ENCODE measurements at places on chromosomes 2 and 18.

DNA sequence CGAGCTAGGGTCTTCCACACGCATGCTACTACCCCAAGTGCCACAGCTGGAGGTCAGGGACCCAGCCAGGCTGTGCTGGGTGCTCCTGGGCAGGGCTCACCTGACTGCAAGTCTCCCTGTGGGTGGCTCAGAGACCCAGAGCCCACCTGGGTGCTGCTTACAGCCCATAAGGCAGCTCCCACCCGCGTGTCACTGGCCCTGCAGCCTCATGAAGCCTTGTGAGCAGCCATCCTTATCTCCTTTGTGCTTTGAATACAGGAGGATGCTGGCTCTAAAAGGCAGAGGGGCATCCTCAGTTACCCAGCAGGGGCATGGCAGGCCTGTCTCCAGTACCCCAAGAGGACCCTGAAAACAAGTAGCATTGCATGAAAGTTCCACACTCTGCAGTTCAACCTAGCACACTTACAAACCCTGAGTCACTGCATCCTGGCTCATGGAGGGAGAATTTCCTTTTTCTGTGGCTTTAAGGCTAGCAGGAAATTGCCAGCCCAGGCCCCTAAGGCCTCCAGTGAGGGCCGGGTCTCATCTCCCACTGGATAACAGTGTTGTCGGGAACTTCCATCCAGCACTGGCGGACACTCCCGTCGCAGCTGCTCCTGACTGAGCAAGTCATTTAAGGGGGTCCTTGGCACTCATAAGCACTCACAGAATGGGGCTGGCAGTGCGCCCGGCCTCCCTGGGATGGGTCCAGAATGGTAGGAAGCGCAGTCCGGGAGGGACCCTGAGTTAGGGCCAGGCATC, 137.1 kb downstream of the RPIA start:
- DNase-seq: peak; percentile 9

DNA sequence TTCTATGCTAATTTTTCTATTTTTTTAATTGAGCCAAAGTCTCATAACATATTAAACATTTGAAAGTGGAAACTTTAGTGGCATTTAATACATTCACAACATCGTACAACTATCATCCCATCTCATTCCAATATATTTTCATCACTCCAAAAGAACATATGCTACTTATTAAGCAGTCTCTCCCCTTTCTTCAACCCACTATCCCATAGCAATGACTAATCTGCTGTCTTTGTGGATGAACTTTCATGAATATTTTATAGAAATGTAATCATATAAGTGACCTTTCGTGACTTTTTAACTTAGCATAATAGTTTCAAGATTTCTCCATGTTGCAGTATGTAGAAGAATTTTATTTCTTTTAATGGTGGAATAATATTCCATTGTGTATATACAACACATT, 90.3 kb downstream of the CCDC178 start:
- DNase-seq: peak; percentile 78

- peak; percentile 91 for DNase-seq
Measured at GRCh38 chr2:217732992-217733391, 269.8 kb downstream of the TNS1 start.

DNA sequence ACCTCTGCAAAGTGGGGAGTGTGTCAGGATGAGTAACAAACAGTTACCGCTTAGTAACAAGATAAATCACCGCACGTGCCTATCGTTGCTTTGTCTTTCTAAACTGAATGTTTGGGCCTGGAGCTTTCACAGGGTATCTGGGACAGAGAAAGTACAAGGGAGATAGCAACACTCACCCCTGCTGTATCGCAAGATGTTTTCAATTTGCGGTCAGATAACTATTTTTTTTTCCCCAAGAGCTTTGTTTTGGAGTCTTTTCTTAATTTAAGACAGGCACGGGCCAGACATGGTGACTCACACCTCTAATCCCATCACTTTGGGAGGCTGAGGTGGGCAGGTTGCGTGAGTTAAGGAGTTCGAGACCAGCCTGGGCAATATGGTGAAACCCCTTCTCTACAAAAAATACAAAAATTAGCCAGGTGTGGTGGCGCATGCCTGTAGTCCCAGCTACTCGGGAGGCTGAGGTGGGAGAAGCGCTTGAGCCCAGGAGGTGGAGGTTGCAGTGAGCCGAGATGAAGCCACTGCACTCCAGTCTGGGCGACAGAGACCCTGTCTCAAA, 146.6 kb downstream of the GBX2 start:
- DNase-seq: peak; percentile 66

DNA sequence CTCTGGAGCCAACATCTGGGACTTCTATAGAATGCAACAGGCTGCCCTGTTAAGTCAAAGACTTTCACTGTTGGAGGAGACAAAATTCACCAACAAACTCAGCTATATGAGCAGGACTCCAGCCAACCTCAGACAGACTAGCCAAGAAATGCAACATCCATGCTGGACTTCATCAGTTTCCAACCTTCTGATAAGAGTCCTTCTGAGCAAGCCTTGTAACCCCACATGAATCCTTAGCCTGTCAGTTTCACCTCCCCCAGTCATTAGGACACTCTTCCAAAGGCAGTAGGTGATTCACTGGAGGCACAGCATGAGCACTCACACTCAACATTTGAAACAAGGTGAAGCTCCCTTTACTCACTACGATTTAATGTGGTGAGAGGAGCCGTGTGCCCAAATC, 5.8 kb downstream of the TBC1D8 start:
- peak; percentile 9 for DNase-seq

DNA sequence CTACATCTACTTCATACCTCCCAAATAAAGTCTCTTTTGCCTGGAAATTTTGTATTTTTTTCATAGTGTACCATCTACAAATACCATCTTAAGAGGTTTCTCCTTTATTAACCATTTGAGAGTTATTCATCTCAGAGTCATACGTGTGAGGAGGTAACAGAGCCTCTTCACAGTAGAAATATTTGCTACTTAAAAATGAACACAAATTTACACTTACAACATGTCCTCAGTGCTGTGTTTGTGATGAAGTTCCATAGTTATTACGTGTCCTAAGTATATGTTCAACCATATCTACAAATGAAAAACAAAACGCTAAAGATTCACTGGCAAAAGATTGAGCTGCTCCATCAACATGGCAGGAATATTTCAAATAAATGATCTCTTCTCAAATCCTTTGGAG, 48.5 kb upstream of the HNRNPA3 start:
- peak; percentile 9 for DNase-seq

DNA sequence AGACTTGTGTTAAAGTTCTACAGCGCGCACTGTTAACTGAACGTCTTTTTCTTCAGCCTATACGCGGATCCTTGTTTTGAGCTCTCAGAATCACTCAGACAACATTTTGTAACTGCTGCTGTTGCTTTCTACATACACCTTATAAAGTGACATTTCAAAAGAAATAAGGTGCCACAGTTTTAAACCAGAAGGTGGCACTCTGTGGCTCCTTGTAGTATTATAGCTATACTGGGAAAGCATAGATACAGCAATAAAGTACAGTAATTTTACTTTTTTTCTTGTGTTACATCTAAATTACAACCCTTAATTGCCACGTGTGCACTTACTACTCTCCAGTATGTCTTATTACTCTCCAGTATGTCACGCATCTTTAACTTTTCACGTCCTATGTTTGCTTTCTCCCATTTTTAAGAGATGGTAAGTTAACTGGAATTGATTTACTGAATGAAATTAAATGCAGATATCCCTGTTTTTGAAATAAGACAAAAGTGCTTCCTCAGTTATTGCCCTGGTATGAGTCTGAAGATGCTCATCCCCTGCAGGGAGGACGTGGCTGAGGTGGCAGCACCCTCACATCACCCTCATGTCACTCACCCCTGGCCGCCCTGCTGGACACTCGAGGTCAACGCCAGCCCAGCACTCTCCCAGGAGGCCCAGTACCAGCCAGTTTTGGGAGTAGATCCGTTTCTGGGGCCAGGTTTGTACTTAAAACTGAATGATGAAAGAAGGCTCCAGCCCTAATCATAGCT, 37.8 kb downstream of the GORASP2 start:
- DNase-seq: no peak

DNA sequence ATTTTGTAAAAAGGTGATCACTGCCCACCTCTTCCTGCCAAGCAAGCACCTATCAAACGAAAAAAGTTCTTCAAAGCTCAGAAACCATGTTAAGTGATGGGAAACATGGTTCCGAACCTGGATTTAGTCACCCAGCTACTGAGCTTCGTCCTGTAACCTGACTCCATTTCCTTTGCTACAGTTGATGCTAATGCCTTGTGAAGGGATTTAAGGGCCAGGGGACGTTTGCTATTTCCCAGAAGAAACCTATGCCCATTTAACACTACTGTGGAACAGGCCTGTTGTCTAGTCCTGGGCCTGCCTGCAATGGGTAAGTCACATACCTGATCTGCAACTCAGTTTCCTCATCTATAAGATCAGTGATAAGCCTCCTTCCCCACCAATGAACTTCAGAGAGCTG, 14.8 kb downstream of the SERPINE2 start:
- no peak for DNase-seq

DNA sequence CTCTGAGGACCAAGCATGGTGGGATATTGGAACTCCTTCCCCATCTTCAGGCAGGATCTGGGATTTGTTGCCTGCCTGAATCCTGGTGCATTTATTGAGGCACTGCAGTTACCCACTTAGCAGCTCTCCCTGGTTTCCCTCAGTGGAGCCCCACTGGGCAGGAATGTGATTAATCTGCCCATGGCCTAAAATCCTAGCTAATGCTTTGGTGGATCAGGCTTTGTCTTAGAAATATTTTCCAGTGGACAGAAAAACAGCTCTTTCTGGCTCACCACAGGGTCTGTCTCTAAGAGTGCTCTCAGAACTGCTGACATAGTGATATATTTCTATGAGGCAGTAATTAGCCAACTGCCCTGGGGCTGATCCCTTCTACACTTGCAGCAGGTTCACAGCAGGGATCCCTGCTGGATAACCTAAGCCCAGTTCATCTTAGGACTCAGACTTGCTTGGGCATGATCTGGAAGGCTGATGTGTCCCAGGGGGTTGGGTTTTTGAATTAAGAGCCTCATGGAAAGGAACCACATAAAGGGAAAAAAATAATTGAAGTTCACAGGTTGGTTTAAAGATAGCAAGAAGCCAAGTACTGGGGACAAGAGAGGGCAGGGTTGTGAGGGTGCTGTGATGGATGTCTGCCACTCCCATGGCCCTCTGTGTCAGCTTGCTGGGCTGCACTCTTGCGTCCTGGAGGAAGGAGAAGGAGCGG, 44.3 kb upstream of the ZDBF2 start:
- no peak for DNase-seq

GRCh38 chr2:185201063-185201462, 537.5 kb upstream of the FSIP2 start:
- DNase-seq: no peak
